ENCODE measurements at places on chromosomes 5 and 9. TPM values are rescaled to one million over a fixed set of nuclear protein-coding genes. Genes with fewer than 3 reads are reported as not detected.

Gene FTMT
- total RNA-seq: not detected

DNA sequence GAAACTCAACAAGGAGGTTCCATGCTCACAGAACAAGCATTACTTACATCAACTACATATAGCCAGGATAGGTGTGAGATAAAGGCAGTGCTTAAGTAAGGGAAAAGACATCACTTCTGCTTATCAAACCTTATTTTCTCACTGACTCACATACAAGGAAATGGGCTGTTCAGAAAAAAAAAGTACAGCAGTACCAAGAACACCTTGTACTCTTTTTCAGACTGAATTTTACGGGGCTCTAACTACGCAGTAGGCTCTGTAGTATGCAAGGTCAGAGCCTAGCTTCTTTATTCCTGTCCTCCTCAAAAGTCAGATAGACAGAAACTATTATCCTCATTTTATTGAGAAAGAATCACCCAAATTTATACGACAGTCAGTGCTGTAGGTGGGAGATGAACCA lies 5.8 kb downstream of the PSMB7 start:
- no peak for DNase-seq

DNA sequence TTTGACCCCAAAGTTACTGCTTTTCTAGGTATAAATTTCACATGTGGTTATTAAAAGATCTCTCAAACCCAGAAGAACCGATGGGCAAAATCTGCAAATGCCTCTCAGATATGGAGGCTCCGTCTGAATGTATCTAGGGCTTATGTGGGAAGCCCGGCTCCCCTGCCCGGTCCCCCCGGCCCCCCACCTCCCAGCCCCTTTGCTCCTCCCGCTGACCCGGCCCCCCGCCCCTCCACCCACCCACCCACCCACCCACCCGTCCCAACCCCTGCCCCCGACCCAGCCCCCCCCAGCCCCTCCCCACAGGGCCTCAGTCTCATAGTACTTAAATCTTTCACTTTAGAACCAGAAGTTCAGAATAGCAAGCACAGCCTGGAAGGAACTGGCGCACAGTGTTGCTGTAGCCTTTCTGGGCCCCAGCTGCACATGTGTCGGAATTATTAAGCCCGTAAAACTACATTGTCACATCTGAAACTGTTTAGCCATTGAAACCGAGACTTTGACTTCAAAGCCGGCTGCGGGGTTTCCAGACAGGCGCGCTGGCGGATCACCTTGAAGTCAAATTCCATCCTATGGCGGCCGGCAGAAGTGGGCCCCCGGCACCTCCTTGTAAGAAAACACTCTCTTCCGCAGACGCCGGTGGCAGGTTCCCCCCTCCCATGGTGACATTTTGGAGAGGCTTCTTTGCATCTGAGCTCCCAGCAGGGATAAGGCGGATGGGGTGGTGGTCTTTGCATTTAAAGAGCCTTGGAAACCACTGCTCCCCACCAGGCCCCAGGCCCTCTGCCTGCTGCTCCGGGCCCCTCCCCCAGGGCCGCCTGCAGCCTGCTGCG lies 12.8 kb downstream of the NKD2 start:
- DNase-seq: no peak

- no peak for DNase-seq
Observed at GRCh38 chr5:148457183-148457620, 73.4 kb downstream of the FBXO38 start.

- no peak for DNase-seq
Observed at GRCh38 chr5:1535646-1536045, 11.9 kb upstream of the LPCAT1 start.

- no peak for DNase-seq
Observed at GRCh38 chr5:53201746-53202145, 92.2 kb upstream of the MOCS2 start.

DNA sequence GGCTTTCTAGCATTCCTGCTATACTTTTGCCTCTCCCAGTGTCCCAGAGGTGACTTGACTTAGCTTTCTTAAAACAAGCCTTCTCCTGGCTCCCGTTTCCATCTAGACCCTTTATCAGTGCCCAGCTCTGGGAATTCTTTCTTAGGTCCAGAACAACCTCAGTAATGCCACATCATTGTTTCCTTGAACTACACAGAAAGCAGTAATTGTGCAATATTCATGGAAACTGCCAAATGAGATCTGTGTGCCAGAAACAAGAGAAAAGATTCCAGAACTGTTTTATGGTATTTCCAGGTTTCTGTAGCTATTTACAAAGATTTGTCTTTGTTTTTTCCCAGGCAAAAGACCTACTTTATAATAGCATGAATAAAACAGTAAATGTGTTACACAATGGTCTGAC lies 391.3 kb downstream of the SLCO4C1 start:
- DNase-seq: no peak
